ENCODE measurements at places on chromosomes 7 and 10.

DNA sequence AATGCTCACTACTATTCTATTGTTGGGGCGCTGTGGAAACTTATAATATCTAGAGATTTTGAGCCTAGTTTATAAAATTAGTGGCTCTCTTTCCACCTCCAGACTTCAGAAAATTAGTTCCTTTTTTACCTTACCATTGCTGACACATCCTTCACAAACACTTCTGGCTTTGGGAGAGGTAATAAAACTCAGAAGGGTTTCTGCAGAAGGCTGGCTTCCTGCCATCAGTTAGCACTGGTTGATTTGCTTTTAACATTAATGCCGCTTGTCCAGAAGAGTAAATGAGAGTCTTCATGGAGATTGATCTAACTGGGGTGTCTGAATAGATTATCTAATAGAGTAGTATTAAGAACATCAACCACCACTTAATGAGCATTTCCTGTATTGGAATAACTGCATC, 20.3 kb downstream of the ACSM6 start:
- DNase-seq: no peak

- DNase-seq: no peak
Measured at GRCh38 chr10:11682851-11683250, 59.3 kb upstream of the ECHDC3 start.

DNA sequence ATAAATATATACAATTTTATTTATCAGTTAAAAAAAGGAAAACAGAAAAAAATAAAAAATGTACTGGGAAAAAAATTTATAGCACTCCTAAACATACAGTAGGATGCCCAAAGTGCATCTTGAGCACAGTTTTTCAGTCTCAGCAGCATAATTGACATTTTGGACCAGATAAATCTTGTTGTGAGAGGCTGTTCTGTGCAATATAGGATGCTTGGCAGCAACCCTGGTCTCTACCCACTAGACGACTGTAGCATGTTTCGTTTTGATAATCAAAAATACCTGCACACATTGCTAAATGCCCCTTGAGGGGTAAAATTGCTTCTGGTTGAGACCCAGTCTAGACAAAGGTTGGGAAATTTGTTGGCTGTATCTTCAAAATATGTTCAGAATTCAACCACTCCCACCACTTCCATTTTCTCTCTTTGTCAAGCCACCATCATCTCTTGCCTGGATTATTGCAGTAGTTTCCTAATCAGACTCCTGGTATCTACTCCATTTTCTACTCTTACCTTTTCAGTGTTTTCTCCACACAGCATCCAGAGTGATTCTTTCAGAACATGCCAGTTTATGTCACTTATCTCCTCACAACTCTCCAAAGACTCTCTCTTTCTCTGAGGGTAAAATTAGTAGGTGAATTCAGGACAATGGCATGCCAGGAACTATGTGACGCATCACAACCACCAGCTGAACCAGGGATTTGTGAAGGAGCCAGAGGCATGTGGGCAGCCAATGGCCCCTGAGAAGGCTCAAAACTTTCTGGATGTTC, 91.4 kb downstream of the GPR85 start:
- DNase-seq: peak; percentile 20

DNA sequence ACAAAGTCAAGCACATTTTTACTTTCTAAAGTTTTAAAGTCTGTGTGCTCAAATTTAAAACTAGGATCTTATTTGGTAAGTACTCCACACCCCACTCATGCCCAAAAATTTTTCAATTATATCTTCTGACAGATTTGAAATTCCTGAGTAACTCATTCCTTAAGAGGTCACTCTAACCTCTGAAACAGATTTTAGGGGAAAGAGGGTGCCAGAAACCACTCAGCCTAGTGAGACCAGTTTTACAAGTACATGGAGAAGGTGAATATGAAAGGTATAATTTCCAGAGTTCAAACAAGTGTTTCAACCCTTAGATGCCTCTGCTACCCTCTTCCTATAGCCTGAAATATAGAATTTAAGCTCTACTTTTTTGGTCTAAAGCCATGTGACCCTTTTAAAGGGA, 79.2 kb downstream of the C7orf25 start:
- DNase-seq: no peak

DNA sequence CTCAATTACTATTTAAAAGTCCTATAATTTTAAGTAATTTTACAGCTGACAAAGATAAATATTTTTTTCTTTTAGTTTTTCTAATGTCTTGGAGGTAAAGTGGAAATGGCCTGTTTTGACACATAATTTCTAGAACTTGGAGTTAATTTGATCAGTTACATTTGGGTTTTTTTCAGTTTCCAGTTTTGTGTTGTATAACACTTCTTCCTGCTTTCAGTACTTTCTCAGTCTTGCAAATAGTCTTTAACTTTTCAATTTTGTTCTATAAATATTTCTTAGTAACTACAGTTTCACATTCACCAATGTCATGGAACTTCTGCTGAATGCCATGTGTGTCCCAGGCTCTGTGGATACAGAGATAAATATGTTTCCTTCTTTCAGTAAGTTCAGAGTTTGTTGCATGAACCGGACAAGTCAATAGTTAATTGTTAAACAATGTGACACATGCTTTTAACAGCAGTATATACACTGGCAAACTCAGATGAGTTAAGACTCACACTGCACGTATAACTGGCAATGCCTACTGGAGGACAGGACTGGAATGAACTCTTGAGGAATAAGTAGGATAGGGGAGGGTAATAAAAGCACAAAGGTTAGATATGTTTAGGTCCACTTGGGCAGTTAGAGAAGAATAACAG, 4.6 kb downstream of the SHOC2 start:
- DNase-seq: no peak

Data from epithelial cell of proximal tubule (primary cell).